Gastroesophageal sphincter (tissue), 4 donors: ENCODE measurements at places on chromosomes 6 and 20. TPM values are rescaled to one million over a fixed set of nuclear protein-coding genes. Genes with fewer than 3 reads are reported as not detected.

The ADAM33 gene
- 74.3 TPM for total RNA-seq

GRCh38 chr6:130666786-130667185 lies 160.4 kb upstream of the SMLR1 start:
- ATAC-seq: no peak

The OPRM1 gene
- 0.27 TPM for total RNA-seq

DNA sequence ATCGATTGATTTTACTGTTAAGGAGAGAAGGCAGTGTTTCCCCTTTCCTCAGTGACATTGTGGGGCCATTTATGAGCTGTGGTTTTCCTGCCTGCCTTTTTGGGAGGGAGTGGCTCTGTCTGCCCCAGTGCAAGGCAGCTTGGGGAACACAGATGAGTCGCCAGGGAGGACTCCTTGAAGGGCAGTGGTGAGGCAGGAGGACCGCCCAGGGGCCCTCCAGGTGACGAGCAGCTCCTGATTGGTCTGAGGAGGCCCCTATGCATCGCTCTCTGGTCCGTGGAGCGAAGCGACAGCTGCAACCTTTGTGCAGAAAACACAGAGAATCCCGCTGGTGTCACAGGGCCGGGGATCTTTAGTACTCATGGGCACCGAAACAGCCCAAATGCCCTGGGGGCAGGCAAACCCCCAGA lies 100.3 kb downstream of the TMEM242 start:
- no peak for ATAC-seq

The TPBG gene
- total RNA-seq: 126 TPM

DNA sequence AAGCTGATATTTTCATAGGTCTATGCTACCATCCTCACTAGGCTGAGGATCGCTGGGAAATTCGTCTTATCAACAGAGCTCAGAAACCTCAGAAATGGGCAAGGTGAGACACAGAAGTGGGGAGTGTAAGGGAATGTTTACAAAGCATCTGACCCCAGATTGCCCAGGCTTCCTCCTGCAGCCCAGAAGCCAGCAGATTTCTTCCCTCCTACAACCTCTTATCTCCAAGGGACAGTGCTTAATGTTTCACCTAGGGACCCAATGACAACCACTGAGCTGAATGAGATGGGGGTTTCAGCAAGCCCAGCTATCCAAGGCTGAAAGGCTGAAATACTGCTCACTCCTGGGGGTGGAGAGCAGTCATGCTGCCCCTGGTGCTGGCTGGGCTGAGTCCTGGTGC lies 52.4 kb upstream of the TBC1D7 start:
- ATAC-seq: no peak

DNA sequence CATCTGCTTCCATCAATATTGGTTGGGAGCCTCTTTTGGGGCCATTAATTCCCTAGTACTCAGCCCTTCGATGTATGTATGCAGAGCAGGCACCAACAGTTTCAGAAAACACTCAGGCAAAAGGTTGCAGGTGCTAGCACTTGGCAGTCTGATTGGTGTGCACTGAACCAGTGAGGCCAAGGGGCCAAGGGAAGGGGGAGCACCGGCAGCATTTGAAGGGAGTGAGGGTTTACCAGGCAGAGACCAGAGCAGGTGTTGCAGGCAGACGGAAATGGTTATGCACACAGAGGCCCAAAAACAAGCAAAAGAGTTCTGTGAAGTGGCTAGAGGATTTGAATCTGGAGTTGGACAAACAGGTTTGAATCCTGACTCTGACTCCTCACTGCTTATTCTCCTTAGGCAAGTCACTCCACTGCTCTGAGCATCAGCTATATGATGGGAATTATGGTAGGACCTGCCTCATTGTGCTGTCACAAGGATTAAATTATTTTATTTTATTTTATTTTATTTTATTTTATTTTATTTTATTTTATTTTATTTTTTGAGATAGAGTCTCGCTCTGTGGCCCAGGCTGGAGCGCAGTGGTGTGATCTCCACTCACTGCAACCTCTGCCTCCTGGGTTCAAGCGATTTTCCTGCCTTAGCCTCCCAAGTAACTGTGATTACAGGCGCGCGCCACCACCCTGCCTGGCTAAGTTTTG lies 58.1 kb upstream of the SHLD1 start:
- no peak for ATAC-seq

- ATAC-seq: no peak
Observed at GRCh38 chr6:169112483-169113320, 140.9 kb downstream of the THBS2 start.

The CRYBG1 gene
- 4.8 TPM for total RNA-seq
